ENCODE measurements at places on chromosomes 6 and 20.

DNA sequence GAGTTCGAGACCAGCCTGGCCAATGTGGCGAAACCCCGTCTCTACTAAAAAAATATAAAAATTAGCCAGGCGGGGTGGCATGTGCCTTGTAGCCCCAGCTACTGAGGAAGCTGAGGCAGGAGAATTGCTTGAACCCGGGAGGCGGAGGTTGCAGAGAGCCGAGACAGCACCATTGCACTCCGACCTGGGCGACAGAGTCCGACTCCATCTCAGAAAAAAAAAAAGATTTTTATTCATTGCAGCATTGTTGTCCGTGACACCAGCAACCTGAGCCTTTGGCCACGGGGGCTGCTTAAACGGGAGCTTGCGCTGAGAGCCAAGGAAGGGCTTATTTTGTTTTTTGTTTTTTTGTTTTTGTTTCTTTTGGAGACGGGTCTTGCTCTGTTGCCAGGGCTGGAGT is 7.3 kb downstream of the ARFGAP1 start:
- DNase-seq, result no peak

DNA sequence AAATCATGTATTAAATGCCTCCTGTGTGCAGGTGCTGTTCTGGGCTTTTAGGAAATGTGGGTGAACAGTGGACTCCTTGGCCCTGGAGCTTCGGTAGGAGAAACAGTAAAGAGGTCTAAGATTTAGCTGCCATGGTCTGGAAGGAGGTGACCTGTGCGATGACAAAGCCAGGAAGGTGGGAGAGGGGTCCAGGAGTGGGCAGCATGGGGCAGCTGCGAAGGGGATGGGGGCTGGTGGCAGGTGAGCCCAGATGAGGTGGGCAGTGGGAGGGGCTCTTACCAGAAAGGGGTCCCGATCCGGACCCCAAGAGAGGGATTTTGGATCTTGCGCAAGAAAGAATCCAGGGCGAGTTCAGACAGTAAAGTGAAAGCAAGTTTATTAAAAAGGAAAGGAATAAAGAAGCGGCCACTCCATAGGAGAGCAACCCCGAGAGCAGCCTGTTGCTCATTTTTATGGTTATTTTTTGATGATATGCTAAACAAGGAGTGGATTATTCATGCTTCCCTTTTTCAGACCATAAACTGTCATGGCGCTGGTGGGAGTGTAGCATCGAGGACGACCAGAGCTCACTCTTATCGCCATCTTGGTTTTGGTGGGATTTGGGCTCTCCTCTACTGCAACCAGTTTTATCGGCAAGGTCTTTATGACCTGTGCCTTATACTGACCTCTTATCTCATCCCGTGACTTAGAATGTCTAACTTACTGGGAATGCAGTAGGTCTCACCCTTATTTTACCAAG is 38.7 kb downstream of the PRR18 start:
- DNase-seq, result no peak

DNA sequence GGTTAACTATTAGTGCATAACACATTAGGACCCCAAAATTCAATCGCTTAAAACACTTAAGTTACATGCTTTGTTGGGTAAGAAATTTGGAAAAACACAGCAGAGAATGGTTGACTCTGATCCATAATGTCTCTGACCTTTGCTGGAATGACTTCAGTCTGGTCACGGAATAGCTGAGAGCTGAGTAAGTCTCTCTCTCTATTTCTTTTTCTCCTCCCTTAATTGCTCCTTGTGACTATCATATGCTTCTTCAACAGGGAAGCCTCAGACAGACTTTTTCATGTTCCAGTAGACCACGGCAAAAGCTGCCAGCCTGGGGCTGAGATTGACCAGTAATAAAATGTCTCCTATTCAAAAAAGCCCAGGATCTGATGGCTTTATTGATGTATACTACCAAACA is 4.8 kb downstream of the OR12D1 start:
- no peak for DNase-seq

DNA sequence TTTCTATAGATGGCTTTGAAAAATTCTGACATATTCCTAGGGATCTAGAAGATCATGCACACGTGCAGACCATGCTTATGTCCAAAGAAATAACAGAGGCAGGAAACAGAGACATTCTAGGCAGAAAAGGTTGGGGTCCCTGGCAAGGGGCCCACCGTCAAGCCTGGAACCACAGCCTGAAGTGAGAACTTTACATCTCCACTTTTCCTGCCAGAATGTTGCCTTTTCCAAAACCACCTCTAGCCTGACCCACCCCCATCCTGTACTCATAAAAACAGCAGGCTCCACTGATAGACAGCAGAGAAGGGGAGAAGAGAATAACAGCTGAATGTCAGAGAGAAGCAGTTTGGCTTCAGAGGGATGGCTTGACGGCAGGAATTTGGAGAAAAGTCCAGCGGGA is 257.3 kb upstream of the NT5E start:
- DNase-seq, result no peak

DNA sequence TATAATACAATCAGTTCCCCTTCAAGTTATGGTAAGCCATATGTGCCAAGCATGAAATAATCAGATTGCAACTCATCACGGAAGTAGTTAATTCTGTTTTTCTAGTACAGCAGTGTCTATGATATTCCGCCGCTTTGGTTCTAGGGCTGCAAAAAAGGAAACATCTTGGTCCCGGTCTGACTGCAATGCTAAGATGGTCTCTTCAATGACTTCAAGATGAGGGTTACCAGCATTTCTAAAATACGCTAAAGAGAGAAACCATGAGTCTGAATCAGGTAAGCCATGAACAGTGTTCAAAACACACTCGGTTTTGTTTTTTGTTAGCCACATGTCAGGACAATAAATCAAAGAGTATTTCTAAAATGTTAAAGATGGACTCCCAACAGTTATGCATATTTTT is 3.2 kb upstream of the ANKRD60 start:
- DNase-seq, result no peak

- DNase-seq, result no peak
These were observed 204.2 kb upstream of the GMDS start for GRCh38 chr6:2449572-2449940.

GRCh38 chr6:37994223-37994622 is 174.7 kb downstream of the ZFAND3 start:
- no peak for DNase-seq

DNA sequence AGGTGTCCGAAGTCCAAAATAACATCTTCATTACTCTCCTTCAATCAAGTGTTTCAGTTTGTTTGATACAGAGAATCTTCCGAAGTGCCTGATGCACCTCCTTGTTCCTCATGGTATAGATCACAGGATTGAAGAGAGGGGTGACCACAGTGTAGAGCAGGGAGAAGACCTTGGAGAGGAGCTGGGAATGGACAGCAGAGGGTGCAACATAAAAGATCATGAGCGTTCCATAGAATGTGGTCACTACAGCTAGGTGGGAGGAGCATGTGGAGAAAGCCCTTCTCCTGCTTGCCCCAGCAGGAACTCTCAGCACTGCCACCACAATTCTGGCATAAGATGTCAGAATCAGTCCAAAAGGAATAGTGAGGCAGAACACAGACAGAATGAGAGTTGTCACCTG is 11.9 kb downstream of the OR12D1 start:
- DNase-seq, result no peak

DNA sequence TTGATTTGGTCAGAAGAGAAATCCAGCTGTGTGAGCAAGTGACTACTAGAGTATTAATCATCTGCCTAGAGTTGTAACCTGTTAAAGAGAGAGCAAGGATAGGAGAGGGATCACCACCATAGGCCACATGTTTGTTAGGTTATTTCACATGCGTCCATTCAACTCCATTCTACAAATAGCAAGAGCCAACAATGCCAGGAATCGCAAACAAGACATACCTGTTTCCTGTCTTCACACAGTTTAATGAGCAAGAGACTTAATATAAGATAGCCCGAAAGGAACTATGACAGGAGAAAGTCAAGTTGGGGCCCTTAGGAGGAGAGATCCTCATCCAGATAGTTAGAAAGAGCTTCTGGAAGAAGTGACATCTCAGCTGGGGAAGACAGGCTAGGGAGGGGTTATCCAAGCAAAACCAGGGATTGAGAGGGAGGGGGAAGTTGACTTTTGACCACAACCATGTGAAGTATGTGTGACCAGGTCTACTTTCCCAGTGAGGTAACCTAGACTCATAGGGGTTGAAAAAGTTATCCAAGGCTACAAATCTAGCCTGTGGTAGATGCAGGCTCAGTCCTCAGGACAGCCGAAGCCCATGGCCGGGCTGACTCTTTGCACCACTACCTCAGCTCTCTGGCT is 147.4 kb downstream of the ALDH8A1 start:
- DNase-seq, result no peak

- no peak for DNase-seq
These were observed 18.1 kb upstream of the FERMT1 start for GRCh38 chr20:6140947-6141346.

Measured in central memory CD4-positive, alpha-beta T cell (primary cell).